ENCODE measurements at places on chromosomes 13 and 19. TPM values are rescaled to one million over a fixed set of nuclear protein-coding genes. Genes with fewer than 3 reads are reported as not detected.

Gene NLRP5
- total RNA-seq, result not detected

Gene CYP2S1
- 1.8 TPM for total RNA-seq

- H3K4me1 ChIP-seq, result no peaks in the 10 kb centered on the region
- H3K36me3 ChIP-seq, result no peaks in the 10 kb centered on the region
- no peak overlapping the region for H3K4me3 ChIP-seq
- DNase-seq, result peak; percentile 31
- H3K27me3 ChIP-seq, result no peaks in the 10 kb centered on the region
These were observed 9.9 kb downstream of the CEACAM4 start for GRCh38 chr19:41616792-41617621.

GRCh38 chr13:31477961-31478360, 261.4 kb upstream of the RXFP2 start:
- DNase-seq, result peak; percentile 63
- no peak overlapping the region for H3K4me3 ChIP-seq
- H3K36me3 ChIP-seq, result no peaks in the 10 kb centered on the region

- no peaks in the 10 kb centered on the region for H3K4me1 ChIP-seq
These were observed 6.1 kb upstream of the CYSLTR2 start for GRCh38 chr13:48647625-48648024.

- H3K4me3 ChIP-seq, result no peak overlapping the region
- no peak for DNase-seq
- H3K4me1 ChIP-seq, result no peaks in the 10 kb centered on the region
- H3K36me3 ChIP-seq, result no peaks in the 10 kb centered on the region
- H3K27ac ChIP-seq, result no peak overlapping the region
- no peaks in the 10 kb centered on the region for H3K27me3 ChIP-seq
These were observed 647.2 kb downstream of the LIG4 start for GRCh38 chr13:107568181-107568580.

- H3K4me1 ChIP-seq, result no peaks in the 10 kb centered on the region
- no peak overlapping the region for H3K4me3 ChIP-seq
- H3K27me3 ChIP-seq, result no peaks in the 10 kb centered on the region
- H3K27ac ChIP-seq, result no peak overlapping the region
- no peak for DNase-seq
These were observed 385.5 kb downstream of the MZT1 start for GRCh38 chr13:72341904-72342303.

- H3K36me3 ChIP-seq, result no peaks in the 10 kb centered on the region
- H3K27ac ChIP-seq, result no peak overlapping the region
- H3K4me1 ChIP-seq, result no peaks in the 10 kb centered on the region
- H3K4me3 ChIP-seq, result no peak overlapping the region
- peaks cover 10% of the 10 kb centered on the region for H3K27me3 ChIP-seq
These were observed 2.6 kb upstream of the CDC42EP5 start for GRCh38 chr19:54475706-54476105.

- H3K36me3 ChIP-seq, result peaks cover 46% of the 10 kb centered on the region
- H3K27ac ChIP-seq, result peak overlapping the region; percentile 98
- H3K27me3 ChIP-seq, result no peaks in the 10 kb centered on the region
- peaks cover 4% of the 10 kb centered on the region for H3K4me1 ChIP-seq
These were observed 1.3 kb downstream of the RAD23A start for GRCh38 chr19:12946731-12947496.

All from cardiac muscle cell (in vitro differentiated cells and primary cell).